Activated naive CD4-positive, alpha-beta T cell treated with Interleukin-2 at 50 U/mL for 16 hours (primary cell): ENCODE measurements at places on chromosomes 1 and 21.

DNA sequence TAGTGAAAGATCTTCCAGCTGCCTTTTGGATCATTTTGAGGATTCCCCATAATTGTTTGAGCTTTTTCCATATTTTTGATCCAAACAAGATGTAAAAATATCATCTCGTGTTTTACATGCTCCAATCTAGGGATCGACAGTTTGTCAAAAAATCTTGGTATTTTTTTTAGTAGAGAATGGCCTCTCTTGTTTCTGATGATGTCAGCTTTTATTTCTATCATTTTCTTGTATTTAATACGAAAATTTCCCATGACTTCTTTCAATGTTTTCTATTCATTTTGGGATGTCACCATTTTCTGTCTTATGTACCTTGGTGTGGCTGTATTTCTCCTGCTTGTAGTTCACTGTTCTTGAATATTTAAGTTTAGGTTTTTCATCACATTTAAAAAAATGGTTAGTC, 812.0 kb upstream of the NCAM2 start:
- DNase-seq = no peak

DNA sequence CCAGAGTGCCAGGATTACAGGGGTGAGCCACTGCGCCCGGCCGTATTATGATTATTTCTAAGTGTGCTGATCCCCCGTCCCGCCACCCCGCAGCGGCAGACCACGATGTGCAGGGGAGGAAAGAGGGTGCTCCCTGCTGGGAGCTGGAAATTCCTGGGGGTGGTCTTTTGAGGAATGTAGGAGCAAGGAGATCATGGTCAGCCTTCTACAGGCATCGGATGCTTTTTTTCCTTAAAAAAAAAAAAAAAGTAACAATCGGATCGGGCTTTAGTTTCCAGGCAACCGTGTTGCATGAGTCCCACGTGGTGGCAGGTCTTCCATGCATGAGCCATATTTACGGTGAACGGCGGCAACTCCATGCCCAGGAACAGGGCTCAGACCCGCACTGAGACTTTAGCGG, 74.2 kb upstream of the COX20 start:
- no peak for DNase-seq

DNA sequence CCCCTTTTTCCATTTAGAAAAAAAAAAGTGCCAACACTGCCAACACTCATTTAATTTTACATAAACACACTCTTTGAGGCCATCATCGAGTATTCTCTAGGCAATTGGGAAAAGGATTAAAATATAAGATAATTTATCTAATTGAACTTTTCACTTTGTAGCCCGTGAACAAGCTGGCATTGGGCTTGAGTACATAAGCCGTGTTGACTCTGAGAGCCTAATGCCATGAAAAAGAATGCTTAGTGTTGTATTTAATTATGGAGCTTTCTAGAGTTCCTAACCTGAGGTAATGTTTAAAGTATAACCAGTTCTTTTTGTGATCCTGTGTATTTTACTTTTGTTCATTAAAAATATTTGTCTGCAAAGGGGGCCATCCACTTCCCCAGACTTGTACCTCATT, 193.8 kb downstream of the LYPLAL1 start:
- DNase-seq = no peak

DNA sequence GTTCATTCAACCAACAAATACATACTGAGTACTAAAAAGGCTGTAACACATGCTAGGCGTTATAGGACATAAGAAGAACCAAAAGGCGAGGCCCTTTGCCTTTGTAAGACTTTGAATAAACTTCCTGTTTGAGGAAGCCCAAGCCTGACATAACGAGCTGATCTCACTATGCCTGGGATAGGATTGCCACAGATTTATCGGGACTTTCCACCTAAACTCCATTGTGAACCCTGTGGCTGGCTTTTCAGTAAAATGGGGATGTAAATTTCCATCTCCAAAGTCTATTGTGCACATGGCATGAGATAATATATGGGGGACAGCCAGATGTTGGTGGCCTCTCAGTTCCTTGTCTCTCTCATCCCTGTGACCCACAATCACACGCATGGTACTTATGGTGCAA, 41.9 kb downstream of the LMO4 start:
- DNase-seq = no peak

- no peak for DNase-seq
Measured at GRCh38 chr1:197180252-197180878, 33.9 kb upstream of the ASPM start.

DNA sequence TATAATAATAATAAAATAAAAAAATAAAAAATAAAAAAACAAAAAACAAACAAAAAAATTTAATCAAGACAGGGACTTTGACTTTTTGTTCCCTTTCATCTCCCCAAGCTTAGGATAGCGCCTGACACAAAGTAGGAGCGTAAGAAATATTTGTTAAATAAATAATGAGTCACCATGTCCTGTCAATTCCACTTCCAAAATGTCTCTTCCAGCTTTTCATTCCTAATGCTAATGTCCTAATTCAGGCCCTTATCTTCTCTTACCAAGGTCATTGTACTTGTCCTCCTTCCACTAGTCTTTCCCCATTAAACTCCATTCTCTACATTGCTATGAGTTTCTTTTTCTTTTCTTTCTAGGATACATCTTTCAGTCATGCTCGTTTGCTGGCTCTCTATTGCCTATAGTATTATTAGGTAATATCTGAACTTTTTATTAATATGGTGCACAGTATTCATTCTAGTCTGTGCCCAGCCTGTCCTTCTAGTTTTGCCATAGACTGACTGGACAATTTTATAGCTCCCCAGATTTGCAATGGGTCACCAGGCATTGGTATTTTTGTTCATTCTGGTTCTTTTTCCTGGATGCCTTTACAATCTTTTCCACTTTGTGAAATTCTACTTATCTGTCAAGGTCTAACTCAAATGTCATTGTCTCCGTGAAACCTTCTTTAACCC, 11.4 kb downstream of the NEXN start:
- DNase-seq = no peak

GRCh38 chr1:27816921-27817630, 13.5 kb upstream of the PPP1R8 start:
- no peak for DNase-seq

DNA sequence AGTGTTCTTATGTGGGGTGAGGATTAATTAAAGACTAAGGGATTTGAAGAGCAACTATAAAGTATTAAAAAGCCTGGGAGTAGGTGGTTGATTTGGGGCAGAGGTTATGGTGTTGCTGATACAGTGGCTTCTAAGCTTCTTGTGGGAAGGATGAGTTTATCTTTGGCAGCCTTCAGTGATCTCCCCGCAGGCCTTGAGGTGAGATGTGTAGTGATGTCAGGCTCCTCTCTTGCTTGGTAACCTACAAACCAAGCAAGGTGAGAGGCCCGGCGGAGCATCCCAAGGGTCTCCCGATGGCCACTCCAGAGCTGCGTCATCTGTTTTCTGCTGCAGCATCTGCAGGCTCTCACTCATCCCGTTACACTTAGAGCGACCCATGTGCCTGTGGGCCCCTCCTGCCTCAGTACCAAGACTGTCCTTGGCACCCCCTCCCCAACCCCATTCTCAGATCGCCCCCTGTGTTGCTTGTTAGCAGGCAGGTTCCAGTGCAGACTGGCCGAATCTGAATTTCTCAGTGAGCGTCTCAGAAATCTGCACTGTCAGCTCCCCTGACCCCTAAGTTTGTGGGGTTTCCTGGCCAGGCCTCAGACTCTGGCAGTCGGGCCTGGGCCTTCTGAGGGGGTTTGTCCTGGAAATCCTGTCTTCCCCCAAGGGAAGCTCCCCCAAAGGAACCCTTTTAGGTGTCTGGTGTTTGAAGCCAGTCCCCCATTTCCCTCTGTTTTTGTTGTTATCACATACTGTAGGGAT, 77.9 kb downstream of the GALNT2 start:
- DNase-seq = no peak

- DNase-seq = peak; percentile 89
Measured at GRCh38 chr21:45554477-45555175, 12.4 kb upstream of the SLC19A1 start.

DNA sequence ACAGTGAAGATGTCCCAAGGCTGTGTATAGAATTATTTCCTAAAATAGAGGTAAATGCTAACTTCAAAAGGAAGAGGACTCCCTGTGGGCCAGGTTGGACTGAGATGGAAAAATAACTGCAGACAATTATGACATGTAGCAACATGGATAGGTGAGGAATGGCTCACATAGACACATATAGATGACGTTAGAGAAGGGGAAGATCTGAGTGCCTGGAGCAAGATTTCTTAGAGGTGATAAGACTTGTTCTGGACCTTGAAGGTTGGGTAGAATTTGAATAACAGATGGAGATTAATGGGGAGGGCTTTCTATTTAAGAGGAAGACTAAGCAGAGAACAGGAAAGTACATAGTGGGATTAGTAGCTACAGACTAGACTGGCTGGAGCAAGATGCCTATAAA, 76.9 kb downstream of the C1orf21 start:
- no peak for DNase-seq

DNA sequence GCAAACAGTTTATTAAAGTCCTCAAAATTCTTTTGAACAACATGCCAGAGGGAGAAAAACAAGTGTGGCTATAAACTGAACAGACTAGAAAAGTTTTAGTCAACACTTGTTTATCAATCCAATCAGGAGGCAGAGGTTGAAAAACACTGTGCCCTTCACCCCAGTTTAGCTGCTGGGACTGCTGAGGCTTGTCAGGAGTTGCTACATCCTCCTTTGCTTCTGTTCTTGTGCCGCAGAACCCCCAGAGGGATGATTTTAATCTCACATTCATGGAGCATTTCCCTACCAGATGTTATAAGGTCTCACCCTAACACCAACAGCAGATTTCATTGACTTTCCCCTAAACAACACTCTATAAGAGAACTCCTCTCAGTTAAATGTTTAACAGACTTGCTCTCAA, 321.2 kb downstream of the VAV3 start:
- DNase-seq = no peak

GRCh38 chr1:18021242-18021641, 86.4 kb upstream of the IGSF21 start:
- DNase-seq = no peak

GRCh38 chr1:24640288-24640687, 2.8 kb upstream of the SRRM1 start:
- DNase-seq = no peak

GRCh38 chr21:26377111-26377694, 195.9 kb downstream of the CYYR1 start:
- no peak for DNase-seq

DNA sequence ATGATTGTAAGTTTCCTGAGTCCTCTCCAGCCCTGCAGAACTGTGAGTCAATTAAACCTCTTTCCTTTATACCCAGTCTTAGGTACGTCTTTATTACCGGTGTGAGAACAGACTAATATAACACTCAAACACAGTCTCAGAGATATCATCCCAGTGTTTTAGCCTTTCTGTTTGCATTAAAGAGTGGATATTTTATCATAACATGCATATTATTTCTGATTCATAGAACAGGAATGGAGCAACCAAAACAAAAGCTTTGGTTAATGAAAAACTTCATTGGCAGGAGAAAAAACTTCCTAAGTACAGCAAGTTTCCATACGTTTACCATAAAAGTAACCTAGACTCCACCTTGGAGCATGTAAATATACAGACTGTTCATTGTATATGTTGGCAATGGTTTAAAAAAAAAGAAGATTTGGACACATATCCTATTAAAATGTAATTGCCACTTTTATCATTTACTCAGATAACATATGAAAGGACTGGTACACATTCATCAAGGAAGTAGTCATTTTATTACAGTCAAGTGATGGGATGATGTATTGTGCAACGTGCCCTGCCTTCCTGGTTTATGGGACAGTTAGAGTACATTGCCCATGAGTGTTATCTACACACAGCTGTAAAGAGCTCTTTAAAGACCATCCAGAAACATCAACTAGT, 144.8 kb downstream of the ETS2 start:
- DNase-seq = no peak

- DNase-seq = no peak
Measured at GRCh38 chr1:55726994-55727393, 511.8 kb upstream of the USP24 start.

DNA sequence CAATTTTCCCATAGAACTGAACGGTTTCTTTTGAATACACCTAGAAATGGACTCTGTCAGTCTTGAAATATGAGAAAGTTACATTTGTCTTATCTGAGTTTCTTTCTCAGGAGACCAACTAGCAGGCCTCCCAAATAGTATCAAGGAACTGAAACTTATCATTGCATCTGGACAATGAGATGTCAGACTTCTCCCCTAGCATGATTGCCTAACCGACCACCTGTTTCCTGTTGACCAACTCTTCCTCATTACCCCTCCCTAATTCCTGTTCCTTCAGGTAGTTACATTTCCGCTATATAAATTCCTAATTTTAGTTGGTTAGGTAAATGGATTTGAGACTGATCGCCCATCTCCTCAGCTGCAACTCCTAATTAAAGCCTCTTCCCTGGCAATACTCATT, 1587.3 kb downstream of the NCAM2 start:
- DNase-seq = no peak

DNA sequence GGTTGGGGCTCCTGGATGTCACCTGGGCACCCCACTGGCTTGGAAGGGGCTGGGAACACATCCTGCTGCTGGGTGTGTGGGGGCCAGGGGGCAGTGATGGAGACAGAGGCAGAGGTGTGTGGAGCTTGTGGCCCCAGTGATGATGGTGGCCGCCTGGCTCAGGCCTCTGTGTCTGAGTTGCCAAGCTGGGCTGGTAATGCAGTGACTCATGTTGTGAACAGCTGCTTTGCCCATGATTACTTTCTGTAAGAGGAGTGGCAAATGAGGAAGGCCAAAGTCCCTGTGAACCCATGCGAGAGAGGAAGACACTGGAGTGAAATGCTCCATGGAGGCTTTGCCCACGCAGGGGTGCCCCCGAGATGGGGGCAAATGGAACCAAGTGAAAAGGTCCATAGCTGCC, 86.8 kb downstream of the KCNJ6 start:
- no peak for DNase-seq

DNA sequence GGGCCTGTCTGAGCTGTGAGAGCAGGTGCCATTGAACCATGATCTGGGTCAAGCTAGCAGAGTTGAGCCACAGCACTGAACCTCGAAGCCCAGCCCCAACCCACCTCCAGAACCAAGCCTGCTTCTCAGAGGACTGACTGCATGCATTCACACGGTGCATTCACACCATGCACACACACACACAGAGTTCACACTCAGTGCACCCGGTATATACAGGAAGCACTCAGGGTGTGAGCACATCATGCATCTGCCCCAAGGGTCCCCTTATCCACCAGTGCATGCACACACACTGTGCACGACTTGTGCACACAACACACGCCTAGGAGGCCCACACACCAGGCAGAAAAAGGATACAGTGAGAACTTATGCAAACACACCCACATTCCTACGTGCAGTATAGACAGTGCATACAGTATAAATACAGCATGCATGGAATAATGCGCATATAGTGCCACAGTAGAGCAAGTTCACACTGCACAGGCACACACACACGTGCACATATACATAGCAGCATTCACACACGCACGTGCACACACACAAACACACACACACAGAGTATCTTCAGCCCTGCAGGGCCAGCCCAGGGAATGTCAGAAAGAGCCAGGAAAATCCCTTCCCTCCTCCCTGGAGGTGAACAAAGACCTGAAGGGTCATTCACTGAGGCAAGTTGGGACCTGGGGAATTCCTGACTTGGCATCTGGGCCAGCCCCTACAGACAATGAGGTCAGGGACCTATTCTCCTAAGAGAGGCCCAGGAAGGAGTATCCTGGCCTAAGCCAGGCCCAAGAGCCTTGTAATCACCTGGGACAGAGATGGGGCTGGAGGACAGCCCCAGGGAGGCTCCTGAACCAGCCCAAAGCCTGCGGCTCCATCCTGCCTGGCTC, 42.1 kb downstream of the CAMK2N1 start:
- DNase-seq = no peak
